Head of caudate nucleus (tissue), 42 donors: ENCODE measurements at places on chromosomes 2 and 18.

DNA sequence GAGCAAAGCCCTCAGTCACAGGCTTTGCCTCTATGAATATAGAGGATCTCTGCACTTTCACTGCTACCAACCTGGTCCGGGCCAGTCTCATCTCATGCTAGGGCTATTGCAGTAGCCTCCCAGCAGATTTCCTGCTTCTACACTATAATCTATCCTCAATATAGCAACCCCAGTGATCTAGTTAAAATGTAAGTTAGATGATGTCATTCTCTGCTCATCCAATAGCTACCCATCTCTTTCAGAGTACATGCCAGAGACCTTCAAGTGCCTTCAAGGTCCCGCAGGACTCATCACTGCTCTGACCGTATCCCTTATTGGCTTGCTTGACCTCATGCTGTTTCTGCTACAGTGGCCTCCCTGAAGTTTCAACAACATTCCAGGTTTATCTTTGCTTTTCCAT, 186.3 kb downstream of the LOXHD1 start:
- no peak for DNase-seq

DNA sequence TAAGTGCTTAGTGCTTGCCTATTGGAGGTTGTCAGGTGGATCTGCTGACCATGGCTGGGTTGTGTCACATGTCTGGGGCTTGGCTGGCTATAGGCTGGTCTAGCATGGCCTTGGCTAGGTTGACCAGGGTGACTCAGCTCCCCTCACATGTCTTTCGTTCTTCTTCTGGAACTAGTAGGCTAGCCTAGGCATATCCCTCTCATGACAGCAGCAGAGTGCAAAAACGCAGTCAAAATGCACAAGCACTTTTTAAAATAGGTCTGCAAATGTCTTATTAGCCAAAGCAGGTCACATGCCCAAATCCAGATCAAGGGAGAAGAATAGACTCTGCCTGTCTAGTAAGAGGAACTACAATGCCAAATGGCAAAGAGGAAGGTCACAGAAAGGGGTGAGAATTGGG, 179.7 kb upstream of the ACVR2A start:
- DNase-seq: no peak

GRCh38 chr2:189285962-189286645, 106.5 kb upstream of the COL5A2 start:
- no peak for DNase-seq

- no peak for DNase-seq
These were observed 34.9 kb upstream of the GPC1 start for GRCh38 chr2:240400371-240401161.

- peak; percentile 49 for DNase-seq
These were observed 558 bp downstream of the FBXO41 start for GRCh38 chr2:73283545-73284295.

DNA sequence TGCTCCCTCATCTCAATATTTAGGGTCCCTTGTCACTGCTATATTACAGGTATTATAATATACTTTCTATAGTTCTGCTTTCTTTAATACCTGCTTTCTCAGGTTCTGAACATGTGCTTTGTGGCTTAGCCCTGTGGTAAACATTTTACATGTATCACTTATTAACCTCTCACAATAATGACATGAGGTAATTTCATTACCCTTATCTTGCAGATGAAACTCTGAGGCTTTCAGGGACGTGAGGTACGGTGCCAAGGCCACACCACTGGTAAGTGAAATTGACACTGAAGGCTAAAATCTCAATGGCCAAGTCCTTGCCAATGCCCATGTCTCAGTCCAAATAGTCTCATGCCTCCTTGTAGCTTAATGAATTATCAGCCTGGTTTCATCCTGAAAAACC, 21.7 kb downstream of the LINC00305 start:
- DNase-seq: no peak

DNA sequence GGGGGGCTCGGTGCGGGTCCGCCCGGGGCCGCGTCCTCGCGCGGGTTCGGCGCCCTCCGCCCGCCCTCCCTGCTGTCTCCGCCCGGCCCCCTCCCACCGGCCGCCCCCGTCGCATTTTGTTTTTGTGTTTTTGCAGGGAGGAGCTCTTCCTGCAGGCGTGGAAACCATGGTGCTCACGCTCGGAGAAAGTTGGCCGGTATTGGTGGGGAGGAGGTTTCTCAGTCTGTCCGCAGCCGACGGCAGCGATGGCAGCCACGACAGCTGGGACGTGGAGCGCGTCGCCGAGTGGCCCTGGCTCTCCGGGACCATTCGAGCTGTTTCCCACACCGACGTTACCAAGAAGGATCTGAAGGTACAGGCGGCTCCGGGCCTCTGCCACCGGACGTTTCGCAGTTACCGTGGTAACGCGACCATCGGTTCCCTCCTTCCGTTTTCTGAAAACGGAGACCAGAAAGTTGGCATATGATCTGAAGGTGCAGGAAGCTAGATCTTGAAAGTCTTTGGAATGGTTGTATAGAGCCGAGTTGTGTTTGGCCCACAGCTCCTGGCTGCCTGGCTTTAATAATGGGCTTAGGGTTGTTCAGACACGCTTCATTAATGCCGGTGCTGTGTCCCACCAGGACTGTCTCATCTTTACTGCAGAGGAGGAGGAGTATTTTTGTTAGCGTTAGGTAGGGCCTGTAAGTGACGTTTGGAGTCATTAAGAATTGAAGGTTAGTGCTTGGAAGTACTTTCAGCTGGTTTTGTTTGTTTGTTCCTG, 891 bp downstream of the KDM3A start:
- DNase-seq: peak; percentile 49
